ENCODE measurements at places on chromosomes 4 and X.

DNA sequence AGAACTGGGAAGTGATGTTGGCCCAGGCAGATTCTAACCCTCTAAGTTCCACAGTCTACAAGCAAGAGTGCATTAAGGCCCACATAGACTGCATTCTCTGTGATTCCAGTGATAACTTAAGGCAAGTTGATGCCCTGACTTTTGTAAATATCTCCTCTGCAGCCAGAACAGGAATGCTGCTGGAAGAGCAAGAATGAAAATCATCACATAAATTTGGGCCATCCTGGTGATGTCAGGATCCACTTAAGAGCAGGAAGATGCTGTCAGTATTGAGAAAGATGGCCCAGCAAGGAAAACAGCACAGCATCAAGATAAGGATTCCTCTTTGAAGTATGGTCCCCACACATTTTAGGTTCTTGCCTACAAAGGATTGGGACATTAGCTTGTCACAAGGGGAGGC is 52.4 kb downstream of the TMPRSS11F start:
- DNase-seq = no peak

DNA sequence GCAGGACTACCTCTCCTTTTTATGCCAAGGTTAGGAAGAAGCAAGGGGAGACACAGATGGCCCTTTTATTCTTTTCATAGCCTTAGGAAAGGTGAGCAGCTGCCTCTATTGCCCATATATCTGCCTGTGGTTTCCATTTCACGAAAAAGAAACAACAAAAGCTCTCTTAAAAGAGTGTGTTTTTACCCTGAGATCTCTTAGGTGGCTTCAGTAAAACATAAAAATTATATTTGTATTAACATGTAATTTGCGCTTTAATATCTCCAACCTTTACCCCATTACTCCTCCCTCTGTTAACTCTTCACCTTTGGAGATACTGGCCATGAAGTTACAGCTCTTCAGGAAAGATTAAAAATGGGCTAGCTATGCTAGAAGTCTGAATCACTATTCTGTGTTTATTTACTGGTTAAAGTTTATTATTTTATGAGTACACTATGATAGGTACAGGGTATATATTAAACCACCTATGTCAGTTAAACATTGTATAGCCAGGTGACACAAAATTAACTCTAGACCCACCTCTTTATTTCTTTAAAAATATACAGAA is 15.0 kb upstream of the SULT1B1 start:
- no peak for DNase-seq

DNA sequence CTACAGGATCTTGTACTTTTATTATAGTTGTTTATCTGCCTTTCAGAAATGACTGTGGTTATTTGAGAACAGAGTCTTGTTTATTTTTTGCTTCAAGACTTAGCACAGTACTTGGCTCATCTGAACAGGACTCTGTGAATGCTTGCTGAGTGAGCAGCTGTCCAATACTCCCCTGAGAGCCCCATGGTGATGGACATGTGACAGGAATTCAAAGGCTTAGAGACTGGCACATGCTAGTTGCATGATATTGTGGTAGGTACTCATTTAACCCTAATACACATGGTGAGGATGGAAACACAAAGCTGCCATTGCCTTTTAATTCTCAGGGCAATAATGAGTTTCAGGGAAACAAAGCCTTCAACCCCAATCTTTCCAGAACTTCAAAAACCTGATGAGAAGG is 97.3 kb downstream of the GEMIN8 start:
- DNase-seq = no peak

- no peak for DNase-seq
These were observed 16.6 kb upstream of the PTCHD1 start for GRCh38 chrX:23317799-23318724.

DNA sequence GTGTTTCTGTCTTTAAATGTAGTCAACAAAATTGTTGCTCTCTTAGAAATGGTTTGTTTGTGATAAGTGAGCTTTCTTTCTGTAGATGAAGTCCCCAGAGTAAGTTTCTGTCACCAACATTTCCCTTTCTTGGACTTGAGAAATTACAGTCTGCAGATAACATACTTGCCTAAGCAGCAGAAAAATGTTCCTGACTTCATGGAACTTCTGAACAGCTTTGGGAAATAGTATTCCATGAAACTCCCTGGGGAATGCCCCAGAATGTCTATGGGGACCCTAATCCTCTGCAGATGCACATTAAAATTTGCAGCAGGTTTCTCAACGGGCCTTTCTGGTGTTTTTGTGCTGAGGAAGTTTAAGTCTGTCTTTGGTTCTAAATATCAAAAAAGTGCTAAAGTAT is 38.6 kb upstream of the NEIL3 start:
- DNase-seq = no peak

- no peak for DNase-seq
These were observed 43.4 kb downstream of the IDS start for GRCh38 chrX:149461746-149462145.
